Cardiac muscle cell (in vitro differentiated cells and primary cell): ENCODE measurements at places on chromosomes 7 and 10.

DNA sequence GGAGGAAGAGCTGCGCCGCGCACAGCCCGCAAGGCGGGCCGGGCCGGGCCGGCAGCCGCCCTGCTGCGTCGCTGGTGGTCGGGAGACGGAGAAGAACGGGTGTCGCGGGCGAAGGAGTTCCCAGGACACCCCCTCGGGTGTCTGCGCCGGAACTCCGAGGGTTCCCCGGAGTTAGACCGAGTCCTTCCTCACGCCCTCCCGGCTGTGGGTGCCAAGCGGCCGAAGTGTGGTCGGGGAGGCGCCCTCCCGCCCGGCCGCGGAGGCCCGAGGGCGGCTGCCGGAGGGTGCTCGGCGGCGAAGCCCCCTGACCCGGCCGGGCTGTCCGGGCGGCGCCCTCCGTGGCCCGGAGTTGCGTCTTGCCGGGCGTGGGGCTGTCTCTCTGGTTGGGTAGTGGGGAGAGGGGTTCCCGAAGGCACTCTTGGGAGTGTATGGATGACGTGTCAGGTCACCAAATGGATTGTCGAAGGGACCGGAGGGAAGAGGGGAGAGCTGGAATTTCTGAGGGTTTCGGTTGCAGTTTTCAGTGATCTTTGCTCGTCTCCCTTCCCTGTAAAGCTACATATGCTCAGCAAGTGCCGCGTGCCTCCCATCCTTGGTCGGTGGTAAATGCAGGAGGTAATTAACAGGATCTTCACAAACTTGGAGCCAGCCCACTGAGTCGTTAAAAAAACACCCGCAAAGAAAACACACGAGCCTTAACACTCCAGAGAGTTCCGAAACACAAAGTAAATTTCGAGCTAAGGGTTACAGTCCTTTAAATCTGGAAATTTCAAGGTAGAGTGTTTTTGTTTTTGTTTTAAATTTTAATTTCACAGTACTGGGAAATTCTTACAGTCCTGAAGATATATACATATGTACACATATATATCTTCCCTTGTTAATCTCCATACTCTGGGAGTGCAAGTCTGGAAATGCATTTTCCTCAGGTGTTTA lies 871 bp downstream of the ST7 start:
- peak; percentile 87 for DNase-seq

DNA sequence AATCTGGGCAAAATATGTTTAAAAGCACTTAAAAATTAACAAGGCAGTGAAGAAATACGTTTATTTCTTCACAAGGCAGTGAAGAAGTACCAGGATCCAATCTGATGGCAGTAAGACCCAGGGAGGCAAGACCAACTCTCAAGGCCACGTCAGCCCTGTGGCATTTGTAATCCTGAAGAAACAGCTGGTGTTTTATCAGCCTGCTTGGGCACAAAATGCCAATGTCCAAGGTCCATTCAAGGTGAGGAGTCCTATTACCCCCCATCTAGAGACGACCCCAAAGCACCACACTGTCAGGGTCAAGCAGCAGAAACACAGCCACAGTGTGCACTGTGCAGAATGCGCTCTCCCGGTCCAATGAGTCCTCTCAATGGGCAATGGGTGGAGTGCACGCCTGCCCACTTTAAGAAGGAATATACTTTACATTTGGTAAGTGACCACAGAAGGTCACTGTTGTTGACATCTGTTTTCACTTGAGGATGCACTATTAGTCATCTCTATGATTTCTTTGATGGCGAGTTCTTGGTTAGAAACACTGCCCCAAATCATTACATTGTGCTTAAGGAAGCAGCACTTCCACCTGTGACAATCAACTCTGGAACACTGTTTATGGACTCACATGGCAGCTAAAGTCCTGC lies 12.8 kb downstream of the CPXM2 start:
- no peak for DNase-seq

GRCh38 chr10:87672551-87672950 lies 12.9 kb downstream of the PAPSS2 start:
- DNase-seq, result no peak

DNA sequence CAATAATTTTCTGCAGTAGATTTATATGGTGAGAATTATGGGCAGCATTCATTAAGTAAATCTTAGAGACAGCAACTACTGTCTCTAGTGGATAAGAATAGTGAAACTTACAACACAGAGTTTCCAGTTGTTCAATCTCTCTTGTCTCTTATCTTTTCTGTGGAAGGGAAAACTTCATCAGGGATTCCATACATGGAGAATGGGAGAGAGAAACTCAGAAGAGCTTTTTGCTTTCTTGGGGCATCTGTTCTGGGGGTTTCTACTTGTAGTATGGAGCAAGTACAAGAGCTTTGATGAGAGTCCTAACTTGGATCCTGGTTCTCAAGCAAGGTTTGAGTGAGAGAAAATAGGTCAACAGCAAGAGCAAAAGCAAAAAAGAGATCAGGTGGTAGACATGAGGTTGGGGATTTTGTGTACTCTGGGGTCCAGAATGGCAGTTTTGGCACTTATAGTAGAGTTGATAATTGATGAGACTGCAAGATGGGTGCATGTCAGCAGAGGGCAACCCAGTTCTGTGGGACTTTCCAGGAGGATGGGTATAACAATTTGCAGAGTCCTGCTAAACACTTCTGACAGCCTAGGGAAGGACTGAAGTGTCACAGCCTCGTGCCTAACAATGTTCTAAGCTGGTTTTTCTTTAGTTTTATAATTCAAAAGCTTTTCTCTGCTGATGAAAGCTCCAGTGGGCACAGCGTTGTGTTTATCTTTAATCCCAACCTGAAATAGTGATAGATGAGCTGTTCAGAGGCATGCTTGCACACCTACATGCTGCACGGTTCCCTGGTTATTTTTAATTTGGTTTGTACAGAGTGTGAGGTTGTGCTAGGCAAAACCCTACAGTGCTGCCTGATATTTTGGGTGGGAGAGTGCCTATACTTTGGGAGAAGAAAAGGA lies 32.0 kb upstream of the STRIP2 start:
- no peak for DNase-seq

GRCh38 chr7:91780521-91780920 lies 100.0 kb downstream of the MTERF1 start:
- no peak for DNase-seq

DNA sequence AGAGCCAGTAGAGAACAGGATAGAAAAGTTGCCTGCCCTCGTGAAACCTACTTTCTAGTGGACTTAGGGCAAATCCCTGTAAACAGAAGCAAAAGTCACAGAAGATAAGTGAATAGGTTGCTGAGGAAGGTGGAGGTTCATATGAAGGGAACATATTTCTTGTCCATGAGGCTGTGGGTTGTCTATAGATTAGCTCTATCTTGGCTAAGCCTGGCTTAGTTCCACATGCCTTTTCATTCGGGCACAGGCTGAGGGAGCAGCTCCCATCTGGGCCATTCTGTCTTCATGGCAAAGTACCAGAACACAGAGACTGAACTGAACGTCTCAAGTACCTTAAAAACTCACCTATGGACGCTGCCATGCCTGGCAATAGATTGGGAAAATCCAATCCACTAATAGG lies 45.3 kb downstream of the BZW2 start:
- DNase-seq, result no peak

- DNase-seq, result no peak
Observed at GRCh38 chr10:36119455-36119854, 477.4 kb upstream of the FZD8 start.

- DNase-seq, result no peak
Observed at GRCh38 chr10:133438711-133439273, 14.4 kb upstream of the SPRN start.

- no peak for DNase-seq
Observed at GRCh38 chr10:119706521-119707278, 19.1 kb upstream of the INPP5F start.

DNA sequence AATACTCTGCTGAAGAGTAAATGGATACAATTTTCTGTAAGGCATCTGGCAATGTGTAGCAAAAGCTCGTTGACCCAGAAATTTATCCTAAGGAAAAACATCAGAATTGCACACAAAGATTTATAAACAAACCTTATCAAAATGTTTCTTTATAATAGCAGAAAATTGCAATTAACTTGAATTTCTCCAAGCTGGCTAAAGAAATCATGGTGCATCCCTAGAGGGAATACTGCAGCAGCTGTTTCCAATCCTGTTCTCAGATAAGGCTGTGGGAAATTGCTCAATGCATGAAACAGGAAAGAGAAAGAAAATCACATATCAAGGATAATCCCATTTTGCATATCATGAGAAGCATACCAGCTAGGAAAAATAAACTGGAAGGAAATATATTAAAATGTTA lies 18.7 kb downstream of the TACR2 start:
- peak; percentile 89 for DNase-seq

DNA sequence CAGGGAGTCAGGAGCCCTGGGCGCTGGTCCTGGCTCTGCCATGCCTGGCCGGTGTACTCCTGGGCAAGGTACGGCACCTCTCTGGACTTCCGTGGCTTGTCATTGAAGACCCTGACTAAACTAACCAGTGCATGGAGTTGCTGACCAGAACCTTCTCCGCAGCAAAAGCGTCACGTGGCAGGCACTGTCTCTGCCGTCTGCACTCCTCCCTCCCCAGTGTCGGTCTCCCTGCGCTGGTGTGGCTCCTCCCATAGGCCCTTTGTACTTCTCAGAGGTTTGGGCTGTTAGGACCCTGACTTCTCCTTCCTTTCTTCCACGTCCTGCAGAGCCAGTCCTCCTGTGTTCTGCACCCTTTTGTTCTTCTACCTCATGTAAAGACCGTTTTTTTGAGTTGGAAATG lies 100.6 kb upstream of the CREB5 start:
- no peak for DNase-seq

- DNase-seq, result peak; percentile 18
Observed at GRCh38 chr10:67666416-67667034, 29.5 kb downstream of the CTNNA3 start.

- DNase-seq, result no peak
Observed at GRCh38 chr7:28044825-28045224, 135.8 kb downstream of the JAZF1 start.

GRCh38 chr7:25968205-25968993 lies 183.6 kb upstream of the NFE2L3 start:
- DNase-seq, result no peak

GRCh38 chr10:73456187-73456890 lies 23.0 kb upstream of the MSS51 start:
- DNase-seq, result no peak

GRCh38 chr7:39406467-39406866 lies 159.7 kb upstream of the YAE1 start:
- DNase-seq, result no peak

DNA sequence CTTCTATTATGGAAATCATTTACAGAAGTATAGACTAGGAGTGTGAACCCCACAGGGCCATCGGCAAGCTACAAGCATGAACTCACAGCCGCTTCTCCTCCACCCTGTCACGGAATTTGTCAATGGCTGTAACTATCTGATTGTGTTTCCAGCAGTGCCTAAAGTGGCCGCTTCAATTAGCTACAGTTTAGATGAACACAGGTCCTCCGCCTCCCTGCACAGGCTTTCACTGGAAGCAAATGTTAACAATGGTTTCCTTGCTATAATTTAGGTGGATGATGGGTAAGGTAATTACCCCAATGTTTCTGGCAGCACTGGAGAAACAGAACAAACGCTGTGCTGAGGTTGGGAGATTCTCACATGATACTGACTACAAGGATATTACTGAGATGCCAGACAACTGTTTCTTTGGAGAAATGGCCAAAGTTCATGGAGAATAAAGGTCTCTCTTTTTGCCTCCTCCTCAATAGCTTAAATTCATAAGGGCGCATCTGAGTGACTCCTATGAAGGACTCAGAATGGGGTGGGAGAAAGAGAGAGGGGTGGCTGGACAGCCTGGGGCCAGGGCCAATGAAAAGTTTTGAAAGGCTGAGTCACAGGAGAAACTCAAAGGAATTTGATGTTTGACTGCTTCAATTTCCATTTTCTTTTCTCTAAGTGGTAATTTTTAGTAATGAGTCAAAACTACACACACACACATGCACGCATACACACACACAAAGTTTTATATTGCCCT lies 78.9 kb downstream of the SVIL start:
- peak; percentile 31 for DNase-seq

DNA sequence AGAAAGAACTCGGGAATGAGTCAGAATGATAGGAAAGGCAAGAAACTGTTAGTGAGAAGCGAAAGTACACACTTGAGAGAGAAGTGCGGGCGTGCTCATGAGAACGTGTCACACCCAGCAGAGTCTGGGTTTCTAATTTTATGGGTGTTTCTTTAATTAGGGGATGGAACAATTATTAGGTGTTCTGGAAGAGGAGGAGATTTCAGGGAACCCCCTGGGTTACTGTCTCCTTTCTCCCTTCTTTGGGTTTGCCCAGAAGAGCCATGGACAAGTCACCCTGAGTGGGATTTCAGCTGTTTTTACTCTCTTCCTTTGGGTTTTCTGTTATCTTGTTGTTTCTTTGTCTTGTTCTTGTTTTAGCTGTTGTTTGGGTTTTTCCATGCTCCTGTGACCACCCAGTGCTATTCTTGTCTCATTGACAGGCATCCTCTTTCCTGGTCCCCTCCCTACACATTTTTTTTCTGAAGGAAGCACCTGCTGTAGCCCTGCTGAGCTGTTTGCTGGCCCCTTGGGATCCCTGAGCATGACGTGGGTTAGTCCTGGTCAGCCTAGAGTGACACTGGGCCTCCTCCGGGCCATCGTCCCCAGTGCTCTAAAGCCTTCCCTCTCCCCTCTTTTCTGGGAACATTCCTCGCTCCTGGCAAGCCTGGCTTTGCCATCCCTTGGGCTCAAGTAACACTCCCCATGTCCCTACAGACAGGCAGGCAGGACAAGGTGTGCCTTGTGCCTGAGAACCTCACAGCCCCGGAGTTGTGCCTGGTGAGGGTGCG lies 3.5 kb downstream of the SH2D4B start:
- DNase-seq, result peak; percentile 19

GRCh38 chr7:87528730-87529129 lies 53.2 kb upstream of the ABCB4 start:
- DNase-seq, result peak; percentile 5

DNA sequence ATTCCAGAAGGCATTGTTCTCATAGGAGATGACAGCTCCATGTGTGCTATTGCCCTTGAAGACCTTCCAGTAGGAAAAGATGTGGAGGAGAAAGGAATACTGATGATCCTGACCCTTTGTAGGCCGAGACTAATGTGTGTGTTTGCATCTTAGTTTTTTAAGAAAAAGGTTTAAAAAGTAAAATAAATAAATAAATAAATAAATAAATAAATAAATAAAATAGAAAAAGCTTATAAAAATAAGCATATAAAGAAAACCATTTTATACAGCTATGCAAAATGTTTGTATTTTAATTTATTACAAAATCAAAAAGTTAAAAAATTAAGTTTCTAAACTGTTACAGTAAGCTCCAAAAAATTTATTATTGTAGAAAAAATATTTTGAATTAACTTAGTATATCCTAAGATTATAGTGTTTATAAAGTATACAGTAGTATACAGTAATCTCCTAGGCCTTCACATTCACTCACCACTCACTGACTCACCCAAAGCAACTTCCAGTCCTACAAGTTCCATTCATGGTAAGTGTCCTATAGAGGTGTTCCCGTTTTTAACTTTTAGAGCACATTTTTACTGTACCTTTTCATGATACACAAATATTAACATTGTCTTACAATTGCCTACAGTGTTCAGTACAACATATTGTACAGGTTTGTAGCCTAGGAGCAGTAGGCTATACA lies 435.2 kb upstream of the SEMA3A start:
- DNase-seq, result no peak

GRCh38 chr7:30598121-30598876 lies 3.6 kb downstream of the GARS1 start:
- DNase-seq, result no peak
